Stimulated activated CD4-positive, alpha-beta T cell treated with anti-CD3 and anti-CD28 coated beads, Interleukin-1b, Interleukin-23, amount 100 ng/mL, for 4 hours (primary cell): ENCODE measurements at places on chromosomes 2 and 18.
A peak's percentile ranks its signal among the peaks of the same experiment; 100 is the strongest.

DNA sequence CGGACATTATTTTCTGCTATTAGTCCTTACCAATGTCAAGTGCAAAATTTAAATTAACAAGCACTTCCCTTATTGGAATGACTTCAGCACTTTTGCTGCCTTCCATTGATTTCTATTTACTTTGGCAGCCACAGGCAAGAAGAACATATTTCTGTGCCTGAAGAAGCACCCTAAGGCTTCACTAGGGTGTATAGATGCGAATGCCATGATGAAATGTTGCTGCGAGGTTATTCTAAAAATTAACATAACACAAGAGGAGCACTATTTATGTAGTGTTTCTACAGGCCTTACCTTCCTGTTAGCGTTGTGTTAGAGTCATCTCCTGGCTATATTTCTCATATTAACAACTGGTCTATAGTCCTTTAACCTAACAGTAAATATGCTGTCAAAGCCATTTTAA, 365.0 kb upstream of the HNRNPA3 start:
- DNase-seq = no peak

DNA sequence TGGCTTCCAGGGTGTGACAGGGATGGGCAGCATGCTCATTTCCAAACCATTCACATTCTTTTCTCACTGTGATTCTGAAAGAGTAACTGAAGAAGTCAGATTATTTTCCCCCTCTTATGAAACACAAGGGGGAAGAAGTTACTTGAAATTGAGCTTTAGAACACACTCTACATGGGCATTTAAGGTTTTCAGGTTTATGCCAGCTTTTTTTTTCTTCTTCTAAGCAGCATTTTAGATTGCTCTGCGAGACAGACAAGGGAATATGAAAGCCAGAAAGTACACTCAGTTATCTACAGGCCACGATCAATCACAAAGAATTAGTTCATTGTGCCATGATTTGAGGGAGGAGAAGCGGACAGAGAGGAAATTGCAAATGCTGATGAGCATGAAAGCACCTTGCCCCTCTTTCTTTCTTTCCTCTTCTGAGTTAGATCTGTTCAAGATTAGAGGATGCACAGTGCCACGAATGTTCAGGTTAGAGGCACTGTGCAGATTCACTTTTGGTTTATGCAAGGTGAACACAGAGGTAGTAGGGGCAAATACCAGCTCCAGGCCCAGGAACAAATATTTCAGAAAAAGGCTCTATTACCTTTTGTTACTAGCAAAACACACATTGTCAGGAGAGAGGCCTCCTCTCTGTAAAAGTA, 49.2 kb downstream of the CXCR4 start:
- no peak for DNase-seq

DNA sequence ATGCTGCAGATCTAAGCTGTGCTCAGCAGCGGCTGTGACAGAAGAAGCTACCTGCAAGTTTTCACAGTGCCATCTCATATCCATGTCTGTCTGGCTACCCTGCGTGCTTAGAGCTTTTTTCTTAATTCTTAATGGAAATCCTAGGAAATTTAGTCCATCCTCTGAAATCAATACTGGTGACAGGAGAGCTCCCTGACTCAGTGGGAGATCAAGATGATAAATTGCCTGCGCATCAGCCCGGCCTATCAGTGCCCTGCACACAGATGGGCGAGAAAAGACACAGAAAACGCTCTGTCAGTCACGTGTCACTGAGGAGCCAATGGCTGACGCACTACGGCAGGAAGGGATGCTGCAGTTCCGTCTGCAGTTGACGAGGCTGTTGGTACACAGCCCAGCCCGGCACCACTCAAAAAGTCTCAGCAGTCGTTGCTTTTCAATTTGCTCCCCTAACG, 819.6 kb upstream of the FSHR start:
- DNase-seq = peak; percentile 11

DNA sequence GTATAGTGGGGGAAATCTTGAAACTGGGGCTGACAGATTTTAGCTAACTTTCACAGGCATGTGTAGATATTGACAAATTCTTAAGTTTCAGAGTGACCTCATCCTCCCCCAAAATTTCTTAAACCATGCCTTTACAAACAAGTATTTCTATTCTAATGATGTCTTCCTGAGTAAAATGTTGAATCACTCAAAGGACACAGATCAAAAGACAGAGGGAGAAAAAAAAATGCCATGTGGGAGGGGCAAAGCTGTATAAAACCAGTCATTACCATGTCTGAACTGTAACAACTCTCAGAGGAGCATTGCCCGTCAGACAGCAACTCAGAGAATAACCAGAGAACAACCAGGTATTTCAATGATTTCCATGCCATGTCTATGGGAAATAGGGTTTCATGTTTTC, at the start of gene SERPINB2:
TSS of gene SERPINB2 (plus strand) at position 282 of the 400 bp plus-strand sequence. CDS start 3,740 bp downstream, outside the sequence.
- DNase-seq = no peak

DNA sequence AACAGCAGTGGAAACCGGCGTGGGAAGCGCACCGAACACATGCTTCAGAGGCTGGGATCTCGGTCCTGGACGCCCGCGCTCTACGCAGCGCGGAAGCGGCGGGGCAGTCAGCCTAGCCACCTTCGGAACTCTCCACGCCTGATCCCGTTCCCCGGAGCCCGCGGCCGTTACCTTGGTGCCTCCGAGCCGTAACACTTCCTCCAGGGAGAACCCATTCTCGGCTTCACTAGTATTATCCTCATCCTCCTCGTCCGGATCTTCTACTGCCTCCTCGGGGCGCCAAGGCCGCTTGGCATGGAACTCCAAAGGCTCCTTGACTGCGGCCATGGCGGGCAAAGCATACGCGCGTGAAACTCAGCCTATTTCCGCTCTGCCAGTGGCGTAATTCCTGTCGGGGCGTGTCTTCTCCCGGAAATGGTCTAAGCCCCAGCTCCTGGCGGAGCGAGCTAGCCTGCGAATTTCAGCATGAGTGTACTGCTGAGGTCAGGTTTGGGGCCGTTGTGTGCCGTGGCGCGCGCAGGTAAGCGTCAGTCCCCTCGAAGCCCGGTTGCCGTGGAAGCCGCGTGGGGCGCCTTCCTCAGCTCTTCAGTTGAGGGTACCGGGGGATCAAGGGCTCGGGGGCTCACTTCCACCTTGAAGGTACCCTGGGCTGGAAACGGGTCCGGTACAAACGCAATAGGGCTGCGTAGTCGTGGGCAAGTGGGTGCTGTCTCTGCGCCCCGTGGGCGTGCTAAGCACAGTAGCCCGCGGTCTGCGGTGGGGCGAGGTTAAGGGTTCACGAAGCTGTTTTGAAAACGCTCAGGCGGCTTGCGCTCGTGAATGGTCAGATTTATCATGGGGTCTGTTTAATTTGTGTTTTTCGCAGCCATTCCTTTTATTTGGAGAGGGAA, at the start of the genes CEBPZ and NDUFAF7:
TSS of gene CEBPZ (minus strand) at position 356 of the 890 bp plus-strand sequence. CDS start at position 327, 29 bp downstream.
TSS of gene NDUFAF7 (plus strand) at position 418 of the 890 bp plus-strand sequence. CDS start at position 466, 48 bp downstream.
- DNase-seq = peak; percentile 76

GRCh38 chr2:37005118-37005868, 39.0 kb upstream of the STRN start:
- DNase-seq = no peak

- no peak for DNase-seq
These were observed 21.0 kb upstream of the MCFD2 start for GRCh38 chr2:46936566-46936965.

- no peak for DNase-seq
These were observed 952.4 kb downstream of the EPHA4 start for GRCh38 chr2:220619525-220620220.

- no peak for DNase-seq
These were observed 323.9 kb upstream of the RND3 start for GRCh38 chr2:150811259-150811855.

GRCh38 chr2:70692256-70692655, 75.7 kb downstream of the ADD2 start:
- DNase-seq = no peak

- no peak for DNase-seq
These were observed 42.4 kb downstream of the BMPR2 start for GRCh38 chr2:202418511-202418910.

- no peak for DNase-seq
These were observed 267.3 kb downstream of the LRATD1 start for GRCh38 chr2:14899621-14900414.

GRCh38 chr18:7458884-7459283, 108.2 kb upstream of the PTPRM start:
- DNase-seq = no peak

GRCh38 chr18:76388891-76389423, 106.1 kb downstream of the ZNF516 start:
- DNase-seq = no peak
